ENCODE measurements at places on chromosomes 4 and X.

- no peak for DNase-seq
Observed at GRCh38 chr4:76459291-76459723, 24.3 kb downstream of the SHROOM3 start.

DNA sequence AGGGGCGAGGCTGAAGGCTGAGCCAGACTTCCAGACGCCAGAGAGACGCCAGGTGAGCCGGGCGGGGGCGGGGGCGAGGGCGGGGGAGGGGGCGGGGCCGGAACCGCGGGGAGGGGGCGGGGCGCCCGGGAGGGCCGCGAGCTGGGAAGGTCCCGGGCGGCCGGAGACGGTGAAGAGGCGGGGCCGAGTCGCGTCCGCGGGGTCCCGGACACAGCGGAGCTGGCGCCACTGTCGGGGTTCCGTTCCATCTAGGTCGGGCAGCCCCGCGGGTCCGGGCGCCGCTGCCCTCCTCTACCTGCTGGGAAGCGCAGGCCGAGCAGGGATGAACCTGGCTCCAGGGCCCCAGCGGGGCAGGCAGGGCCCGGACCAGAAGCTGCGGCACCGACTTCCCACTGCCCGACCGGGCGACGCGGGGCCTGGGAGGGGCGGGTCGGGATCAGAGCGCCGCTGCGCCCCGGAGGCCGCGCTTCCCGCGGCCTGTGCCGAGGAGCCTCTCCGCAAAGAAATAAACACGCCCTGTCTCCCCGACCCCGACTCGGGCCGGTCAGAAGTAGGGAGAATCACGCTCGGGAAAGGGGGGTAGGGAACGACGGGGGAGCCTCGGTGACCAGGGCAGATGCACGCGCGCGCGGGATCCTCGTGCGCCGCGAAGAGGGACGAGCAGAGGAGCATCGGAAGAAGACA is 10.6 kb downstream of the HMX1 start:
- no peak for DNase-seq

- DNase-seq = no peak
Observed at GRCh38 chrX:74117962-74118902, 185.7 kb upstream of the ZCCHC13 start.

GRCh38 chr4:24044610-24045589 is 155.1 kb upstream of the PPARGC1A start:
- no peak for DNase-seq

GRCh38 chr4:185341377-185341776 is 54.3 kb downstream of the LRP2BP start:
- DNase-seq = no peak

DNA sequence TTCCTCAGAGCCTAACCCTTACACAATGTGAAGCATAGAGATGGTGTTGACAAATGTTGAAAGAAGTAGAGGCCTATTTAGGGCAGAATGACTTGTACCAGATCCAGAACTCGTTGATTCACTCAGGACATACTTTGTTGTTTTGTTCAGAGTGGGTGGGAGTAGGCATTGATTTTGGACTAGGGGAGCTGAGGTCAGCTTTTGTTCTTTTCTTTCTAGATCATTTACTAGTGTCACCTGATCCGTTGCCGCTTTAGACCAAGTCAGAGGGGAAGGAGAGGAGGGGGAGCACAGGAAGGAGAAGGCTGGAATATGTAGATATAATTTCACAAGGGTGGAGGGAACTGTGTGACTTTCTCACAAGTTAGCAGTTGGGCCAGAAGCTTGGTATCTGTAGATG is 282.4 kb upstream of the GPC4 start:
- no peak for DNase-seq

- no peak for DNase-seq
Observed at GRCh38 chr4:123230061-123230460, 166.5 kb upstream of the SPRY1 start.

- no peak for DNase-seq
Observed at GRCh38 chr4:166657261-166657660, 577.0 kb downstream of the SPOCK3 start.

- no peak for DNase-seq
Observed at GRCh38 chr4:13032936-13033335, 451.2 kb downstream of the RAB28 start.

- no peak for DNase-seq
Observed at GRCh38 chr4:141652161-141652778, 15.9 kb downstream of the IL15 start.

- DNase-seq = no peak
Observed at GRCh38 chr4:6938237-6938636, 28.6 kb downstream of the TBC1D14 start.

GRCh38 chr4:97867557-97868091 is 275.7 kb downstream of the STPG2 start:
- no peak for DNase-seq

DNA sequence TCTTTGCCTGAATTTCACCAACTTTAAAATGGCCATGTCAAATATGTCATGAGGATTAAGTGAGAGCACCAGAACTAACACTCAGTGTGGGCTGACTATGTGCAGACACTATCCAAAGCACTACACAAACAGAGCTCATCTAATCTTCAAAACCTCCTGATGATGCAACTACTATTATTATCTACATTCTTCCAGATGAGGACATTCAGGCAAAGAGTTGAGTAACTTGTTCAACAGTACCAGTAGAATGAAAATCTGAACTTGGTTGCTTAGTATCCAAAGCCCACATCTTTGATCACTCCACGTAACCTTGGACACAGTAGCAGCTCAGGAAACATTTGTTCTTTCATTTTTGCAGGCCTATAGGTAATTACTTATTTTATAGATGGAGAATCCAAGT is 90.1 kb downstream of the ATP8A1 start:
- DNase-seq = no peak

DNA sequence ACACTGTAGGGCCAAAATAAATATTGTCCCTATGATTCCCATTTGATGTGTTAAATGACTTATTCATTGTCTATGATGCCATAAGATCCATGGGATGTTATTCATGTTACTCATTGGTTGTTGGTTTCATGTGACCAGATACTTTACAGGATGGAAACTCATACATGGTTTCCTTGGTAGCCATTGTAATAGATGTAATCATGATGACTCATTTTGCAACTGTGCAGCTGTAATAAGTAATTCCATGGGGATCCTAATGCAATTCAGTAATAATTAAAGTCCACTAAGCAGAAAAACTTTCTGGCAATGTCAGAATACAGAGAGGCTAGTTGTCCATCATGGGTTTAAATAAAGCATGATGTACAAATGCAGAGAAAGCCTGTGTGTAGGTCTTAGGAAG is 389.7 kb upstream of the NR3C2 start:
- DNase-seq = no peak

DNA sequence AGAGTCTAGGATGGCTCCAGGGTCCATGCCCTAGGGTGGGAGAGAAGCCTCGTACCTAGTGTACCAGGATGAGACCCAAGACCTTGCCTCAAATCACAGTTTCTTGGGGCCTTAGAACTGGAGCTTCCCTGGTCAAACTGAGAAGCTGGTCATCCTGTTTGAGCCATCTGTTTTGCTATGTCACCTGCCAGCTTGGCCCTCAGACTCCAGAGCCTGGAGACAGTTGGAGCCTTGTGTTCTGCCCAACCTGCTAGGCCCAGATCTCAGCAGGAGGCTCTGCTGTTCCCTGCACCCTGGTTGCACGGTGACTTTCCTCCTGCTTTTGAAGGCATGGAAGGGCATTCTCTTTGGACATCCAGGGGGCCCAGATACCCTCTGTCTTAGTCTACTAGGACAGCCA is 206.3 kb upstream of the ATP6AP2 start:
- DNase-seq = no peak

DNA sequence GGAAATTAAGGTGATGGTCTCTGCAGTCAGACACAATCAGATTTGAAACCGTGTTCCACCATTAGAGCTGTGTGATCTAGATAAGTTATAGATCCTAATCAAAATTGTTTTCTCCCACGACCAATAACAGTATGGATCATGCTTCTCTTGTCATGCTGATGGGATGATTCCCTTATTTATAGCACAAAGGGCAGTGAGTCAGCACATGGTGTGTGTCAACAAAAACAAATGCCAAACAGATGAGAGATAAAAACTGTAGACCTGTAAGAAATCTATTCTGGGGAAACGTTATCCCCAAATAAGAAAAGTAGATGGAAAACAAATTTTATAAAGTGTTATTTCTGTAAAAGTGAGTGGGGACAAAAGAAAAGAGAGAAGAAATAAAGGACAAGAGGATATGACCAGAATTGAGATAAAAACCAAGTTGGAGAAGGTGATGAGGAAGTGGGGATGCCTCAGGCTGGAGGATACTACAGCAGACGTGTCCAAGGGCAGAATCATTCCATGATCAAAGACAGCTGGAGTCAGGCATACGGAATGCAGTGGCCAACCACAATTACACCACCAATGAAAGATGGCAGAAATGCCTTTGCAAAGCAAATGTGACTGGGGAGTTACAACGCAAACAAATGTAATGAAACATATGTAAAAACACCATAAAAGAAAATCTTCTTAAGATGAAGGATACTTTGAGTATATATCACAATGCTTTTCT is 377.8 kb upstream of the PRKX start:
- DNase-seq = no peak

GRCh38 chr4:138110815-138111214 is 131.3 kb downstream of the SLC7A11 start:
- DNase-seq = no peak

- DNase-seq = no peak
Observed at GRCh38 chr4:128823025-128823661, 13.6 kb downstream of the JADE1 start.

GRCh38 chr4:69818060-69818639 is 41.8 kb downstream of the SULT1E1 start:
- no peak for DNase-seq

GRCh38 chrX:13046141-13046855 is 1.9 kb upstream of the FAM9C start:
- no peak for DNase-seq

GRCh38 chrX:98067611-98068010 is 1183.9 kb downstream of the RPA4 start:
- no peak for DNase-seq

DNA sequence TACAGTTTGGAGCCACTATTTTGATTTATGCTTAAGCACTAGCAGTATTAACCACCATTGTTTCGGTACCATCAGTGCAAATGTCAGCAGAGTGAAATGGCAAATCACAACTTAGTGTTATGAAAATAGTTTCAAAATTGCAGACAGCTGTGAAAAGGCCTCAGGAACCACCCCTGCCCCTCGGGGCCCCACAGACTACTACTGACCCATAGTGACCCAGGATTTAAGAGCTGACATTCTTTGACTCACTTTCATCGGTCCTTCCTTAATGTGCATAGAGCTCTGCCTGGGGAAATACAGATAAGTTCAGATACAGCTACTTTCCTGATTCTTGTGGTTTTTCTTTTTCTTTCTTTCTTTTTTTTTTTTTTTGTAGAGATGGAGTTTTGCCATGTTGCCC is 3.3 kb upstream of the BBS7 start:
- no peak for DNase-seq

DNA sequence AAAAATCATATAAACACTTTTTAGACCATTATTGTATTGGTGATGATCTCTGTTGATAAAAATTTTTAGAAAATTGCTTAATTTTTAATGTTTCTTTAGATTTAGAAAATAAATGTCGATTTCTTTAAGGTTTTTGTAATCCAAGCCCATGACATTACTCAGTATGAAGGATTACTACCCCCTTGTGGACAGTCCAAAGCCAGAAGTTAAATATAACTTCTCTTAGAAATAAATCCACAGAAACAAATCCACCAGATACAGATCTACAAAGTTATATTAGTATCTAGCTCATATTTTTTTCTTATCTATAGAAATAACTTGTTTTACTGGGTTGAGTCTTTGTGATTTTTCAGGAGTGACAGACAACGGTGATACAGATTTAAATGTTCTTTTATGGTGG is 18.9 kb downstream of the TIFA start:
- DNase-seq = no peak

DNA sequence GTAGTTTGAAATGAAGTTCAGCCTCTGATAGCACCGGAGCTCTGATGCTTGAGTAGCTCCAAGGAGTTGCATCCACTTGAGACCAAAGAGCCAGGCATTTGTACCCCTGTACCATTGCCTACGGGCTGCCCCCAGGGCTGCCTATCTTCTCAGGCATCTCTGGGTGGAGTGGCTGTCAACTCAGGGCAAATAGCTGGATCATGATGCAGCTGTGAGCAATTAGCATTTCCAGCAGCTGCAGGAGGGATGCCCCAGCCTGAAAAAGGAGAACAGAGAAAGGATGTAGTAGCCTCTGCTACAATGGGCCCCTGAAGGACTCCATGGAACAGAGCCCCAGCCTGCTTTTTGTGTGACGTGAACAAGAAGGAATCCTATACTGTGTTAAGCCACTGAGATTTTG is 492.6 kb downstream of the BCOR start:
- DNase-seq = no peak

DNA sequence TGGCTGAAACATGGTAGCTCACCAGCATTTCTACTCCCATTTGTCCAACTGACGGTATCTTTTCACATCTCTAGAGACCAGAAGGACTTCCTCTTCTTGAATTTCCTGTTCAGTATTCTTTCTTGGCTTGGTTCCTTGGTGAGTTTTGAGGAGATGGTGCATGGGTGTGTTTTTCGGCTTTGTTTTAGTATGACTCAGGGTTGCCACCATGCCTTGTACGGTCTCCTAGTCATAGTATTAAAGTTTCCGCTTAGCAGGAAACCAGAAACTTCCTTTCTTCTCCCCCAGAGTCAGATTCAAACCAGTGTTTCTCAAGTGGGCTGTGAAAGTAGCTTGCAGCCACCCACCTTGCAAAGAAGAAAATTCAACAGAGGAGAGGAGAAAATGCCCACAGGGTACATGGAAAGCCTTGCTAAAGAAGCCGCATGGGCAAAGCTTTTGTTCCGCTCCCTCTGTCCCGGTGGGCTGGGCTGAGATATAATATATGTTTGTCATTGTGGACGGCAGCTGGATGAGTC is 5.7 kb downstream of the CD99 start:
- DNase-seq = peak; percentile 91

DNA sequence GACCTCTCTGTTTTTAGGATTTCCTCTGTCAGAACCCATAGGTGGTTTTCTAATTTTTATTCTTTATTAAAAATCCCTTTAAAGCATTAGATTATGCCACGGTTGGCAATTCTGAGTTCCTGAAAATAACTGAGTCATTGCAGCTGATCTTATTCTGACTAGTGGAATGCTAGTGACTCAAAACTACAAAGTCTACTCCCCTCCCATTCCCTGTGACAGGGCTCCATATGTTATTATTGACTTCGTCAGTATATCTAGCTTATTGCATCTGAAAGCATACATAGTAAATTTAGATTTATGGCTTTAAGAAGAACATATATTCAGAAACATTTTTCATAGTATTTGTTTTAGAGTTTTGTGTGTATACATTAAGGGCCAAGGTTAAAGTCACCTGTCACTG is 38.5 kb downstream of the HERC3 start:
- DNase-seq = no peak

DNA sequence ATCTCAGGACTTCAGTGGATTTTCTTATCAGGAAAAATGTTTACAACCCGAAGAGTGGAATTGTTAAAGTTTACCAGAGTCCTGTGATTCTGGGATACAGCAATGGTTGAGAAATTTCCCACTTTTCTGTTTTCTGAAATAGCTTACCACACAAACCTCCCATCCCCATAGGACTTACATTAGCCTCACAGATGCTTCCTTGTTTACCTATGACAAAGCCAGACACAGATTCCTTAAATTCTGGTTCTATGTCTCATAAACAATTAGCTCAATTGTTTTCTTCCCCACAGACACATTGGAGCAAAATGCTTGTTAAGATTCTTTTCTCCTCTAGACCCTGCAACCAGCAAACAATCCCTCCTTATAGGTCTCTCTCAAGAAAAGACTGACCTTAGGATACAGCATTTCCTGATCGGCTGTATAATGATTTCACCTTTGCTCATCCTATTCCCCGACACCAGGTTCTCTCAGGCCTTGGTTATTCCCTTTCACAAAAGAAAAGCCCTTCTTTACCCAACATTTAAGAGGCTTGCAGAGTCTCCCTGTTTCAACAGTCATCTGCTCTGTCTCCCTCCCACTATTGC is 886.2 kb downstream of the ARAP2 start:
- no peak for DNase-seq
